ENCODE measurements at places on chromosomes 6 and 20.
A peak's percentile ranks its signal among the peaks of the same experiment; 100 is the strongest.

DNA sequence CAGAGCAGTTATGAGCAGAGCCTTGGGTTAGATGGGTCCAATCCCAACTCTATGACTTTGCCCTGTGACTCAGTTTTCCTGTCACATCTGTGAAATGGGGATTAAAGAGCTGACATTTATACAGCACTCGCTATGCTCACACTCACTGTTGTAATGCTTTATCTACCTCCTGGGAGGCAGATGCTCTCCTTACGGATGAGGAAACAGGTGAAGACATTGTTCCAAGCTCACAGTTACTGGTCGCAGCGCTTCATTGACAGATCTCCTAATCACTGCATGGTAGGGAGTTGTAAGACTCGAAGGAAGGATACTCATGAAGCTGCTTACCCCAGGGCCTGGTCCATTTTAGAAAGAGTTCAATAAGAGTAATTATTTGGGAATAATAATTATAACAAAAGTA, 2.9 kb upstream of the MYLK2 start:
- DNase-seq: no peak

- no peak for DNase-seq
These were observed 681.6 kb upstream of the FLRT3 start for GRCh38 chr20:15018966-15019365.

GRCh38 chr20:13219327-13220193, 1.5 kb upstream of the ISM1 start:
- DNase-seq: no peak

- DNase-seq: no peak
These were observed 22.9 kb downstream of the CYP39A1 start for GRCh38 chr6:46629691-46630090.

DNA sequence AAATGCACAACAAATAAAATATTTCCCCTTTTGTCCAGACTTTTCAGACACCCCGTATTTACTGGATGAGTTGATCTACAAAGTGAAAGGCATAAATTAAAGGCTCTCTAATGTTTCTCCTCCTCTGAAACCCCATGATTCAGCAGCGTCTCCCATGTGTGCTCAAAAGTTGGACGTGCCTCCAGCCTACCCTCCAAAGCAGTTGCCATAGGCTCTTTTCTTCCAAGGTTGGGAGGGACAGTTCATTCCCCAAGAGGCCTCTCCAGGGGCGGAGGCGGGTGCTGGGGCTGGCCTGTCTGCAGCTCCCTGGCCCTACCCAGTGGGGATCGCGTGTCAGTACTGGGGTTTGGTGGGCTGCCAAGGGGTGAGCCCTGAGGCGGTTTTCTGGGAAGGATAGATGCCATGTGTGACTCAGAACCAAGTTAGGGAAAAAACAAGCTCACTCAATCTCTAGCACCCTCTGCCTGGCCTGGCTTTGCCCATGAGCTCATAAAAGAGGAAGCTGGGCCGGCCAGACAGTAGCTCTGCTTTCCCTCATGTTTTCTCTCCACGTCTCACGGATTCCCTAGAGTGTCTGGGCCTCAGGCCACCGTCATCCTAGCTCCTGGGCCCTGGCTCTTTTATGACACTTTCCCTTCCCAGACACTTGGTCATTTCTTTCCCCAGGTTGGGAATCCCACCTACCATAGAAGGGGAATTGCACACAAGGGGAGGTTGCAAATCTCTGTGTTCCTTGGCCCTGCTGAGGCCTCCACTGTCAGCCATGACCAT, 8.0 kb upstream of the IER3 start:
- peak; percentile 94 for DNase-seq

GRCh38 chr20:5991623-5992441, 41.4 kb downstream of the MCM8 start:
- DNase-seq: peak; percentile 55

- no peak for DNase-seq
These were observed 38.1 kb upstream of the HLA-E start for GRCh38 chr6:30450909-30451841.

DNA sequence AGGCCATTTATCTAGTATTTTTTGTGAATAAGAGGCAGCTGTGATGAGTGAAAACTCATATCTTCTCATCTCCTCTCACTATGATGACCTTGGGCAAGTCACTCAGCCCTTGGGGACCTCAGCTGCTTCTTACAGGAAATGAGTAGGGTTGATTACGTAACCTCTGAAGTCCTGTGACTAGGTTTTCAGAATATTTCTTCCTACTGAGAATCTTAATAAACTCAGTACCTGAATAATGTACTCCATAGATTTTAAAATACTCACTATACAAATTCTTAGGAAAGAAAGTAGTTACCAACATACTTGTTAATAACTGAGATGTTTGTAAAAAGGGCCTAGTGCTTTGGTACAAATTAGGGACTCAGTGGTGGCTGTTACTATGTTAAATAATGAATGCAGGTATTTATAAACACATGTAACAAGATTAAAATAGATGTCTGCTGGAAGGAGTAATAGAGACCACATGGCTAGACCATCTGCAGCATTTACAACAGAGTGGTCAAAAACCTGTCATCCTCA, 60.9 kb downstream of the RPRD1B start:
- DNase-seq: peak; percentile 89

DNA sequence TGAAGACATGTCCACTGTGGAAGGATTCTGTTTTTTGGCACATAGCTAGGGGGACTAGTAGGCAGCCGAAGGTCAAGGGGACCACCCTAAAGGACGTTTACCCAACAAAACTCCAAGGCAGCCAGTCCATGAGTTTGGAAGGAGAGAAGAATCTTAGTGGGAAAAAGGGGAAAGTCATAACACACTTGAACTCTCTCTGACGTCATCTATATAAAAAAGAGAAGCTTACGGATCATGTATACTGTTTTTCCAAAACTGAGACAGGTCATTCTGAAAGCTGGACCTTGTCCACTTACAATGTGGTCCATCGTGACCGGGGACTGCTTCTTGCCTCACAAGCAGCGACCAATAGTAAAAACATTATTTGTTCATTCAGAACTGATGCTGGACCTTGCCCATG, 95.5 kb downstream of the MBOAT1 start:
- DNase-seq: no peak

DNA sequence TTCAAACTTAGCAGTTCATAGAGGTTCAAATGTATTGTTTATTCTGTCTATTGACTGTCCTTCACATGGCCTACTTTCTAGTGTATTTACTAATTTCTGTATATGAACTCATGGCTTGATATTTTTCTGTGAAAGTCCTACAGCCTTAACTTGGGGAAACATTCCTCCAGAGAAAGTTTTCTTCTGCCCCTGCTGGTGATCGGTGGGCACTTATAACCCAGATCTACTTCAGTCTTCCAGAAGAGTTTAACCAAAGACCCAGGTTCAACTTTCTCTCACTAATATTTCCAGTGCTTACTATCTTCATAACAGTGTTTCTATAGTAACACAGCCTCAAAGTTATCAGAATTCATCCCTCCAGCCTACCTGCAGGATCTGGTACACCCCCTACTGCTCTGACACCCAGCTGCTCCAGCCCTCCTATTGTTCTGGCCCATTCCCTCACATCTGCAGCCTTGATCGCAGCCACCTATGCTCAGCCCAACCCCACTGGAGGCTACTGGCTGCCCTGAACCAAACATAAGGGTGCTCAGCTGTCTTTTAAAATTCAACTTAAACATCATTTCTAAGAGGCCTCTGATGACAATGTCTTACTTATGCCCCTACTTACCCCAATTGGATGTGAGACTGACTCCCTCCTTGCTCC, 72.3 kb downstream of the TBX18 start:
- no peak for DNase-seq

DNA sequence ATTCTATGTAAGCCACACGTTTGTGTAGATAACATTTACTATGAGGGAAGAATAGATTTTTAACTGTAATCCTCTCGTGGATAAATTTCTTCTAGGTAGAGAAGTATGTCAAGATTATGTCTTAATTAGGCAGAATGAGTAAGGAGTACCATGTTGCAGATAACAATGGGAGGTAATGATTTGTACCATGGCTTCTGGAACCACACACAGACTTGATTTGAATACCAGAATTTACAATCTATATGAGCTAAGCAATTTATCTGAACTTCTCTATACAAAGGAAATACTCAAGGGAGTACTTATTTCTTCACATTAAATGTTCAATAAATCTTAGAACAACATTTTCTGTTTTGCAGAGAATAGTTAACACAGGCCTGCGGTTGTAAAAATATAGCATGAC, 51.5 kb downstream of the RPS12 start:
- no peak for DNase-seq

DNA sequence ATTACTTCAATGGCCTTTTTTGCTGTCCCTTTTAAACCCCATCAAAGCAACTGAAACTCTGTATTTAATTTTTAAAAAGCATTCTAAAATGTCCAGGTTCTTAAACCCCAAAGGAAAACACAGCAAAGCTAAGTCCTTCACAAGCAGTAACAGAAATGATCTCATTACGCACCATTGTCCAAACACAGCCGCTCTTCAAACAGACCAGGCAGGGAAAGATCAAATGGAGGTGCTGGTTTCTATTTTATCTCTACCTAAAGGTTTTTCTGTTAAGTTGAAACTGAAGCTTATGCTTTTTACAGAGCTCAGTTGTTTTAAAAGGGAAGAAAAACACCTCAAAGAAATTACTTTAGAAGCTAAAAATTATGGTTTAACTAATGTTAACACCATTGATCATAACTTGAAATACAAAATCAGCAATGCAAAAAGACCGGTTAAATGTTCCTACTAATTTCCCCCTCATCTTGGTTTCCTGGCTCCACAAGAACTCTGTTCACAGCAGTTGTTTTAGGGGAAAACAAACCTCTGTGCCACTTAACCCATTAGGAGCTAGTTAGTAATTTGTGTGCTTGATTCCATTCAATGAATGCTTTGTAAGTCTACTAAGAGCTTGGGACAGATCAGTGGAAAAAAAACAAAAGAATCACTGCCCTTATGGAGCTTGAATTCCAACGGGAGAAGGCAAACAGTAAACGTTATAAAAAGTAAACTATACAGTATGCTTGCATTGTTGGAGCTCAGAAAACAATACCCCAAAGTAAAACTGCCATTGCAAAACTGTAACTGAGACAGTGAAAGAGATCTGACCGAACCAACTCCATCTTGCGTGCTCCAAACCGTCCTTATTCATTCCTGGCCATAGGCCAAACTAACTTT, 87.4 kb downstream of the CD24 start:
- no peak for DNase-seq

- no peak for DNase-seq
These were observed 360.1 kb downstream of the HDGFL1 start for GRCh38 chr6:22929311-22929985.

DNA sequence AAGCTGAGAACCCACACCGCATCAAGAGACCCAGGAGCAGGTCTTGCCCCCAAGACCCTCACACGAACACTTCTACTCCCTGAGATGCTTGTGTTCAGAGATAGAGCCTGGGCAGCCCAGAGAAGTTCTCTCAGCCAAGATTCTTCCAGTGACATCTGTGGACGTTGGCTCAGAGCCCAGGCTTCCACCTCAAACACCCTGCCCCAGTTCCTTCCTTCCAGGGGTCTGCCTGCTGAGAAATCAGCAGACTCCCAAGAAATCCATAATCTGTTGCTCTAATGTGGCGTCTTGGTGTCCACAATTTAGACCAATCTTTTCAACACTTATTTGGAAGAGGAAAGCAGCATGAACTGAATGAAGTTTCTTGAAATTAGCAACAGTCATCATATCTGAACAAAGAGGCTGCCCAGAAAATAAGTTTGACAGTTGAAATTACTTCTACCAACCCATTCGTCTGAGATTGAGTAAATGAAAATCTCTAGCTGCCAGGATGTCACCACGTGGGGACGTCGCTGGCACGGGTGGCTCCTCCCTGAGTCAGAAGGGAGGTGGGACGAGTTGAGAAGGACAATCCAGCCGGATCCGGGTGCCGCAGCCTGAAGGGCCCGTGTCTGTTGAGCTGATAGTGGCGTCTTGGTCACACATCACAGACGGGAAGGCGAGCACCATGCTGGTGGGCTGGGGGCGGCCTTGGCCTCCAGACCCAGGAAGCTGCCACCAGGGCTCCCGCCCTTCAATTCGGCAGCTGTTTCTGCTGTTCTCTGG, 400.9 kb downstream of the TAF4 start:
- DNase-seq: no peak

- no peak for DNase-seq
These were observed 116.6 kb downstream of the CRYBG1 start for GRCh38 chr6:106477146-106477545.

GRCh38 chr6:149922642-149923326, at the start of gene RAET1G:
Gene RAET1G (minus strand): TSS chr6:149923121. CDS start chr6:149923010, 111 bp downstream.
- DNase-seq: peak; percentile 68

DNA sequence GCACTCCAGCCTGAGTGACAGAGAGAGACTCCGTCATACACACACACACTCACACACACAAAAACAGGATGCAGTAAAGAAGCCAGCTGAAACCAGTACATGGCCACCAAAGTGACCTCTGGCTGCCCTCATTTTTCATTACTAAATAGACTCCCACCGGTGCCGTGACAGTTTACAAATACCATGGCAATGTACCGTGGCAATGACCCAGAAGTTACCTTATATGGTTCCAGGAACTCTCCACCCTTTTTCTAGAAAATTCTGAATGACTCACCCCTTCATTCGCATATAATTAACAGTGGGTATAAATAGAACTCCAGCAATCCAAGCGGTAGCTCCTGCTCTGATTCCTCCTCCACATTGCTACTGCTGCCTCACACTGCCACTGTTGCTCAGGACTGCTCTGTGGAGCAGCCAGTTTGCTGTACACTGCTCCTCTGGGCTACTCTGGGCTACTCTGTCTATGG, 57.7 kb downstream of the SNX5 start:
- peak; percentile 93 for DNase-seq

GRCh38 chr6:135106611-135107010, 52.0 kb upstream of the HBS1L start:
- DNase-seq: peak; percentile 28

GRCh38 chr6:126773112-126773805, 345.2 kb upstream of the RSPO3 start:
- no peak for DNase-seq
